Inflammatory macrophage treated with lipopolysaccharide for 1 hour (primary cell): ENCODE measurements at places on chromosomes 1 and 21.

GRCh38 chr1:194709439-194709838 lies 1523.0 kb upstream of the B3GALT2 start:
- DNase-seq, result no peak

GRCh38 chr1:15696956-15697521 lies 12.9 kb downstream of the PLEKHM2 start:
- DNase-seq, result peak; percentile 83

DNA sequence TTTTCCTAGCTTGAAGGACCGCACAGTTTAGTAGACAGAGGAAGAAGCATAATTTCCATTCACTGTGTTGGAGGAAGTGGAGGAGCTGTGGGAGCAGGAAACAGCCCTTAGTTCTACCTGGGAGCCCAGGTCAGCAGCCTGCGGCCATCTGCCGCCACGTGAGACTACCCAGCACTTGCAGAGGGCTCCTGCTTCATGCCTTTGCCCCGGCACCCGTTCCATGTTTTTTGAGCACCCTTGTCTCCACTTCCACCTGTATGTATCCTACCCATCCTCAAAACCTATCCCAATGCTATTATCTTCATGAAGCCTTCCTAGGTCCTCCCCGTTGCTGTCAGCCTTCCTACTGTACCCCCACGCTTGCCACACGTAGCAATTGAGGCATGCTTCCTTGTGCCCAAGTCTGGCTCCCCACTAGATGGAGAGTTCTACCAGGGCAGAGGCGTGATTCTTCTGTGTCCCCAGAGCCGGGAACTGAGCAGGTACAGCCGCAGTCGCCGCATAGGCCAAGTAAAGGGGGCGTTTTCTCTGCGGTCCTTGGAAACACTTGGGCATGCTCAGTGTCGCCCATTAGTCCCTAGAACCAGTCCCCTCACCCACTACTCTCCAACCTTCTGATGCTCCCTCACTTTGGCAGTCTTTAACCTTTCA lies 1.9 kb downstream of the SLC6A9 start:
- DNase-seq, result no peak

- no peak for DNase-seq
Measured at GRCh38 chr1:174766727-174767126, 233.0 kb upstream of the CACYBP start.

DNA sequence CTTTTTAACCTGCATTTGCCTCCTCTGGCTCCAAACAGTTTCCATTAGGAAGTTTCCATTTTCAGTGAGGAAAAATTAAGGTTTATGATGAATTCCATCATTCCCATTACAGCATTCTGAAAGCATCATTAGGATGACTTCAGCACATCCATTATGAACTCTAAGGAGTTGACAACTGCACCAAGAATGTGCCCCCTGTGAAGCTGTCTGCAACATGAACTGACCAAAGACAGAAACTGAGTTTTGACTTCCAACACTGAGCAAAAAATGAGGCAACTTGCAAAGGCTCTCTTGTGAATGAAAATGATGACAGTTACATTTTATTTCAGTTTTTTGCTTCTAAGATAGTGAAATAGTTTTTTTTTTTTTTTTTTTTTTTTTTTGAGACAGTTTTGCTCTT lies 18.3 kb upstream of the KCNE1 start:
- no peak for DNase-seq

- DNase-seq, result peak; percentile 16
Measured at GRCh38 chr1:13702425-13703127, 2.6 kb downstream of the PRDM2 start.

DNA sequence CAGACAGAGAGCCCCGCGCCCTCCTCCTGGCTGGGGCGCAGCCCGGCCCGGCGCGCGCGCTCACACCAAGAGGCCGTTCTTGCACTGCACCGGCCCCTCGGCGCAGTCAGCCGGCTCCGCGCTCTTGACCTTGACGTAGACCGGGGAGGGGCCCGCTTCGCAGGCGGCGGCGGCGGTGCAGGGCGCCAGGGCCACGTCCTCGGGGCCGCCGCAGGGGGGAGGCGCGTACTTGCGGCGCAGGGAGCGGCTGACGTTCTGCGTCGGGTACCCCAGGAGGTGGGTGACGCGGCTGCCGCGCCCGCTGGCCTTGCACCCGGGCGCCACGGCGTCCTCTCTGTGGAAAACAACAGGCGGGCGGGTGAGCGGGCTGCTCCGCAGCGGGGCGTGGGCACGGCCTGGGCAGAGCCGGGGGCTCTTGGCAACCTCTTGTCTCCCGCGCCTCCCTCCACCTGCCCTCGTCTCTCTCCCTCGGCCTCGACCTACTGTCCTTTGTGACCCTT lies 7.7 kb downstream of the VSIG8 start:
- peak; percentile 58 for DNase-seq

DNA sequence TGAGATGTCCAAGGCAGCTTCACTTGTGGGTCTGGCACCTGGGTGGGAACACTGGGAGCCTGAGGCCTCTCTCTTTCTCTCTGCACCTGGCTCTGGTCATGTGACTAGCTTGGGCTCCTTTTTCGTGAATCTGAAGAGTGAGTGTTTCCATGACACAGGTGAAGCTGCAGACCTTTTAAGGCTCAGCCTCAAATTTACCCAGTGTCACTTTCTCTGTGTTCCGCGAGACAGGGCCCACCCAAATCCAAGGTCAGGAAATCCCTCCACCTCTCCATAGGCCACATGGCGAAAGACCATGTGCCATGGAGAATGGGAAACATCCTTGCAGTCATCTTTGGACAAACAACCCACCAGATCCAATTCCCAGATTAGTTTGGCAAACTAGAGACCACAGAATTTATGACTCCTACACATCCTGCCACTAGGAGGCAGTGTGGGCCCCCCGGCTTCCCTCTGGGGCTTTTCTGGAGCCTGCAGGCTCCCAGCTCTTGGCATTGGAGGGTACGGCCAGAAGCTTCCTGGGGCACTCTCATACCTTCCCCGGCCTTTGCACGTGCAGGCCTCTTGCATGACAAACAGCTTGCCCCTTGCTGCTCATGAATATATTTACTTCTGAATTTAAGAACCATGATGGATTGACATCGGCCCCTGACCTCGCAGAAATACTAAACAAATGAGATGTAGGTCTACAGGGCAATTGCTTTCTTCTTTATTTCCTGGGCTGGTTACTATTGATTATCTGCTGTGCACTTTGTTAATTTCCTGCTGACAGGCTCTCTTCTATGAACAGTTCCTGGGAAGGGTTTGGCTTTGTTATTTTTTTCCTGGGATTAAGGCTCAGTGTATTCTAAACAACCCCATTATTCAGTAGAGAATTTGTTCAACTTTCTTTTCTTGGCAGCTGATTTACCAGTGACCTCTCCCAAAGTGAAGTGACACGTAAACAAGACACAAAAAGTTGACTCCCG lies 180.7 kb downstream of the KAZN start:
- peak; percentile 70 for DNase-seq

GRCh38 chr1:8465013-8465412 lies 147.1 kb downstream of the SLC45A1 start:
- no peak for DNase-seq

GRCh38 chr1:23525558-23526250 lies 5.3 kb downstream of the E2F2 start:
- no peak for DNase-seq

DNA sequence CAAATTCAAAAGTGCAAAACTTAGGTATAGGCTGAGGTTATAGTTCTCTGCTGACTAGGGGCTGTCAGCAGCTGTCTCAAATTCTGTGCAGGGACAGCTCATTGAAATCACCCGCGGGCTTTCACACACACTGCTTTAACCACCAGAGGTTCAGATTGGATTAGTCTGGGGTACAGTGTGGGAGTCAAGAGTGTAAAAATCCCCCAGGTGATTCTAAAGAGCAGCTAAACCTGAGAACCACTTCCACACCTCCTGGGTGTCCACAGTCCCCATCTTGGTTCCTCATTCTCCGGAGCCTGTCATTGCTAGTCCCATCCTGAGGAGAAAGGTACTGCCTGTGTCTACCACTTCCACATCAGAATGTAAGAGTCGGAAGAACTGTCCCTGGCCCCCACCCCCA lies 9.9 kb upstream of the TDRD10 start:
- DNase-seq, result no peak

GRCh38 chr1:232853994-232854797 lies 49.0 kb downstream of the MAP10 start:
- DNase-seq, result no peak

GRCh38 chr1:229645324-229645993 lies 19.4 kb downstream of the URB2 start:
- DNase-seq, result no peak

DNA sequence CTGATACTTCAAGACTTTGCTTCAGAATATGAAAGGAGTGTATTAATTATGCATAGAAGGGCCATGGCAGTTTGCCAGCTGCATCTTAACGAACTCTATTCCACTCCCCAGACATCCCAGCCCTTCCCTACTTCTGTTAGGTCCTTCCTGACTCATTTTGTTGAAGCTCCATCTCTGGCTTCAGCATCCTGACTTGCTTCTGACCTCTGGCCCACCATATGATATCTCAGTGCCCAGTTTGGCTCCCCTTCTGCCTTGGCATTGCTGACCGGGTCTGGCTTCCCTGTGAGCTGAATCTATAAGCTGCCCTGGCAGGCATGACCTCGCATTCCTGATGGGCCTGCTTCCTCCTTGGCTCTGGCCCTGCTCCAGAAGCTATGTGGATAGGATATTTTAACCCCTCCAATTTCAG lies 27.6 kb upstream of the ARHGAP29 start:
- DNase-seq, result no peak

DNA sequence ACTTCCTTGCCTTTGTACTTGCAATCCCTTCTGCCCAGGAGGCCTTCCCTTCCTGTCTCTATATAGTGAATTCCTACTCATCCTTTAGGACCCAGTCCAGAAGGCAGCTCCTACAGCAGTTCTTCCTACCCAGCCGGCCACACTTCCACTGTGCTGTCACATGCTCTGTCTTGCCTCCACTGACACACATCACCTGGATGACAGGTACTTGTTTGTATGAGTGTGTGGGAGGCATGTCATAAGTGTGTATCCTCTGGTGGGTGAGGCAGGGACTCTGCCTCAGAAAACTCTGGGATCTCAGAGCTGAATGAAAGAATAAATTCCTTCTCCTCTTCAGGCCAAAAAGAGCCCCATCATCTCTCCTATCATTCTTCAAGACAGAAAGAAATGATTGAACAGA lies 5.1 kb upstream of the OSCP1 start:
- no peak for DNase-seq

DNA sequence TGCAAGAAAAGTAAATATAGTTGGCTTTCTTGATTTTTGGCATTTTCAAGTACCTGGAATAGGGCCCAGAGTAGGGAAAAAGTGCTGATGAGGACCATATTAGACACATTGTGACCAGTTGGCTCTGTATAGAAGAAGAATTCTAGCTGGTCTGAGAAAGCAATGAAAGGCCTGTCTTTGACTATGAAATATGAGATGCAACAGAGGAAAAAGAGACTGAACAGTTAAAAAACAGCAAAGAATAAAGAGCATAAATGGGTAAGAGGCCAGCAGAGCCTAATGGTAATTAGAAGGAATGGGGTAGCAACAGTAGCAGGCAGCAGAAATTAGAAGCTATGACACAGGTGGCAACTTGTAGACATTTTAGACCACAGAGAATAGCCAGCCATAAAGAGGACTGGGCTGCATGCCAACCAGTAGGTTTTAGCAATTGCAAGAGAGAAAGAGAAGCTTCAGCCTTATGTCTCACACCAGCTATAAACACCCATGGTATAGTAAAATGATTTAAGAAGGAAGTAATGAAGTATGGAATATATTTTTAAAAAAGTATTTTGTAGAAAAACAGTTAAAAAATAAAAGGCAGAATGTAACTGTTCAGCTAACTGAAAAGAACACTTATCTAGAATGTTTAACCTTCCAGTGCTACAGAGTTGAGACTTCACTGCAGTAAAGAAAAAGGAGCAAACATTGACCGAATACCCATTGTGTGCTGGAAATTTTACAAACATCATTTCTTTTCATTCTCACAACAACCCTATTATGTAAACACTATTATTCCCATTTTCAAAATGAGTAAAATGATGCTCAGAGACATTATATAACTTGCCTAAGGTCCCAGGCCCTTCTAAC lies 114.1 kb downstream of the LHX4 start:
- DNase-seq, result no peak

GRCh38 chr21:44450402-44450801 lies 4.9 kb upstream of the LRRC3 start:
- no peak for DNase-seq

GRCh38 chr1:174191349-174191862 lies 32.1 kb downstream of the RABGAP1L start:
- no peak for DNase-seq

GRCh38 chr1:233867028-233867427 lies 37.4 kb upstream of the SLC35F3 start:
- DNase-seq, result no peak

DNA sequence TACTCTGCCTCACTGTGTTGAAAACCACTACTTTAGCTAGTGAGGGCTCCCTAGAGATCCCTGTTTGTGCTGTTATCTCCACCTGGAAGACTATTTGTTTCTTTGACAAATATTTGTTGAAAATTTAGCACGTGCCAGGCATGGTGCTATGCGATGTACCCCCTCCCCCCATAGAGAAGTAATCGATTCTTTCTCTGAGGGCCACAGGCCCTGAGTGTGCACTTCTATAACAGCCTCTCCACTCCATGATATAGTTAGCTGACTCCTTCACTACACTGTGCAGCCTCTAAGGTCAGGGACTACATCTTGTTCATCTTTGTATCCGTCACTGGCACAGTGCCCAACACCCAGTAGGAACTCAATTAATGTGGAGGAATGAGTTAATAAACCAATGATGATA lies 17.3 kb upstream of the RBM15 start:
- DNase-seq, result no peak

DNA sequence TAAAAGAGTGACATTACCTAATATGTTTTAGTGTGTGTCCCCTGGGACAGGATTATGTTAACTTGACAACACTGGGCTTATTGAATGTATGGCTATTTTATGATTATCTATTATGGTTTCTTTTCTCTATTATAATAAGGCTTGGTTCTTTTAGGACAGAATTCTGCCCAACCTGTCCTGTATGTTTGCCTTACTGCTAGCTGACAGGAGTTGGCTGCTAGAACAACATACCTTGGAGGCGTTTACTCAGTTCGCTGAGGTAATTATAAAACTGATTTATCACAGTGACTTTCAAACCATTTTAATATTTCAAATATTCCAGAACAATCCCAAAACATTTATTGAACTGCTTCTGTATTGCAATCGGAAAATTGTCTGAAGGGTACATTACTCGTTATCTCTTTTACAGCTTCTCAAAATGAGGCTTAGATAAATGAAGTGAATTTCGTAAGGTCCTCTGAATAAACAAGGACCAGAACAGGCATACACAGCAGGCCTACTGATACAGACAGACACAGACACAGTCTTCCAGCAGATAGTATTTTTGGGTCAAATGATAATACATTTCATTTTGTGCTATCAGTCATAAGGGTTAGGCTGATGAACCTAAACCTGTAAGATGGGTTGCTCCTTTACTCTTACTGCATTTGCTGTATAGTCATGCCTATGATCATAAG lies 44.2 kb downstream of the SCYL3 start:
- no peak for DNase-seq

GRCh38 chr21:35782667-35783066 lies 277.7 kb downstream of the SETD4 start:
- no peak for DNase-seq
